ENCODE measurements at places on chromosomes 2 and 18.
A peak's percentile ranks its signal among the peaks of the same experiment; 100 is the strongest.

DNA sequence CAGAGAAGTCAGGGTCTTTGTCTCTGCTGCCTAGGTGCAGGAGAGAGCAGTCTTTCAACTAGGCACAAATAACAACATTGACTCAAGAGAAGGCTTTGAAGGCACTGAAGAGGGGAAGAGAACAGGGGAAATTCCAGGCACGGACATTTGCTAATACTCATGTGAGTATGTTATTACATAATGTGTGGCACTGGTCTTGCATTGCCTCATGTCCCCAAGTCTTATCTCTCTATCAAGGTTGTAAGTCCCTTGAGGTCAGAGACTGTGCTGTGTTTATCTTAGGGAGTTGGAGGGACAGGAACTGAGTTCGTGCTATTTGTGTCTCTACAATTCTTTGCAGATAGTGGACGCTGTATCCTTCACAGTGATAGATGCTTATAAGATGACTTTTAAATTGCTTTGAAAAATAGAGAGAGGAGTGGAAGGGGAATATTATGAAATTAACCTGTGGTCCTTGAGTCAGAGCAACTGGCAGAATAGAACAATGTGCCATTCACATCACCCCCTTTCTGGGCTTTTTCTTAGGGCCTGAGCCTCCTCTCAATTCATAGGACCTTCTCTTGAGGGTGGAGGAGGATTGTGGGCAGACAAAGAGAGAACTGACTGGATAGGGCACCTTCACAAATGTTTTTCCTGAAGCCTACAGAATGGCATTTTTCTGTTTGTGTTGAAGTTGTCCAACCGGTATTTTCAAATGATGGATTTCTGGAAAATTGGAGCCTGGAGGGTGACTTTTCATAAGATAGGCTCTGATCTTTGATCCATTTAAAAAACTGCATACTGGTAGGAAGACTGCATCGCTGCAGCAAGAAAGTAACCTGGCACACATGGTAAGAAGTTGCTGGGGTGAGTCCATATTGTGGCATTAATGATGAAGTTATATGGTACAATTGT lies 96.6 kb upstream of the CXCR4 start:
- DNase-seq, result no peak

DNA sequence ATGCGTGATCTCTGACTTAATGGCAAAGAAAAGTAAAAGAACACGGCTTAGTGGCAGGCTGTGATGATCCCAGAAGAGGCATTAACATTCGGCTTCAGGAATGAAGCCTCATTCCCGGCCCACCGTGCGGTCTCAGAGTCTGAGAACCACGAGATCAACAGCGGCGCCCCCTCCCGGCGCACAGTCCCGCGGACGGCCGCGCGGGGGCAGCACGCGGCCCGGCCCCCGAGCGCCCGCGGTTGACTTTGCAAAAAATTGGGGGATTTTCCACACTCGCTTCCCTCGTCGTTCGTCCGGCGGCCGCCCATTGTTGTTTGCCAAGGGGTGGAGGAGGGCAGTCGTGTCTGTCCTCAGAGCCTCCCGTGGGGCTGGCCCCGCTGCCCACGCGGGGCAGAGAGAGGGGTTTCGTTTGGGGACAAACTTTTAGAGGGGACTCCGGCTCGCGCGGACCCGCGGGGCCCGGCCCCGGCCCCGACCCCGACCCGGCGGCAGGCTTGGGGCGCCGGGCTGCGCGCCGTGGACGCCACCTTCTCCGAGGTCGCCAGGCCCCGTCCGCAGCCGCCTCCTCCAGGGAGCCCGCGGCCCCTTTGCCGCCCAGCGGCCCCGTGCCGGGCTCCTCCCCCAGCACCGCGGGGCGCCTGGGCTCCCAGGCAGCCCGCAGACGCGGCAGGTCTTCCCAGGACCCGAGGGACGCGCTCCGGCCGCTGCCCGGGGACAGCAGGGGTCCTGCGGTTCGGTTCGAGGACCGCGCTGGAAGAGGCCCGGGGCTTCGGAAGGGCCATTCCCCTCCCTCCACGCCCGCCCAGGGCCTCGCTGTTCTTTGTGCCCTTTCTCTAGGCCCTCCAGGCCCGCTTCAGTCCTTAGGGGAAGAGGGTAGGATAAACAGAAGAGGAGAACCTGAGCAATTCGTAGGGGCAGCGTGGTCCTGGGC lies 3.4 kb upstream of the HS6ST1 start:
- DNase-seq, result peak; percentile 94

DNA sequence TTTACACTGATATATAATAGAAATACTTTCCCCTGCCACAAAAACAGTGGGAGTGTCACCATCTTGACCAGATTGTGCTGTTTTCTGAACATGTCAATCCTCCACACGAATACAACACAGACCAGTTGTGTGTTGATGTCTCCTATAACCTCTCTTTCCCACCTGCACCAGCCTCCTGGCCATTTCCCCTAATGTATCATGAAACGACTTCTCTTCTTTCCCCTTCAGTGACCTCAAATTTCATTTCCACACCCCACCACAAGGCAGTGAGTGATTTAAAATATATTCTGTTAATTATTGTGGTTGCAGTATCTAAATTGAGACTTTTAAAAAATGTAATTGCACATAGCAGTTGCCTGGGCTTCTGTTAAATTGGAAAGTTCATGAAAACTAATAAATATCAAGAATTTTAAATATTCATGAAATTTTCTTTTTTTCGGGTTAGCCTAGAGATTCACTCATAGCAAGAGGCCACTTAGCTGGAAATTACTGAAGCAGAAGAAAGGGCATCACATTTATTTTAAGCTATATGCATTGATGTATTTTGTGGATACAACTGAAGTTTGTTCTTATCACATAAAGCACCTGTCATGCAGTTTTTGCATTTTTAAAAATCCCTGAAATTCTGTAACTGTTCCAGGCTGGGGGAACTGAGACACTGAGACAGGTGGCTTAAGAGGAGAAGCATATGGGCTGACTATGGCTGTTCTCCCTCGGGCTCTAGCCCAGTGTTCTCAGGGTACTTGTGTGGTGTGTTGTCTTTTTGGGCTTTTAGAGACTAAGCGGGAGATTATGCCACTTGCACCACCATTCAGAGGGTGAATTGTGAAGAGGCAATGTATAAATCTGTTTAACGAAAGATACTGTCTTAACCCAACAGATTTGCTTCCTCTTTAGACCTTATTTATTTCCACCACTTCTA lies 15.9 kb downstream of the FAM171B start:
- DNase-seq, result no peak

- DNase-seq, result no peak
Observed at GRCh38 chr2:86446060-86446459, 4.9 kb downstream of the KDM3A start.

DNA sequence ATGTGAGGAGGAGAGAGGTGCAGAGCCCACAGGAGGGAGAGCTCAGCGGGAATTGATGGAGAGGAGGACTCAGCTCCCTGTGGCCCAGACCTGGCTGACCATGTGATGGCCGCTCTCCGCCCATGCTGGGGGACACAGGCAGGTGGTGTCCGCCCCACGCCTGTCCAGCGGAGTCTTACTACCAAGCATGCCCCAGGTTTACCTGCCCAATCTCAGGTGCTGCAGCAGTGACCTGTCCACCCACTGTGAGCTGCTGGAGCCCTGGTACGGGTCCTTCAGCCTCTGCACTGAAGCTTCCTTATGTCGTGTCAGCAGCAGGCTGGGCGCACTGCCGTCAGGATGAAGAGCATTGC lies 170.8 kb downstream of the RTP5 start:
- no peak for DNase-seq

DNA sequence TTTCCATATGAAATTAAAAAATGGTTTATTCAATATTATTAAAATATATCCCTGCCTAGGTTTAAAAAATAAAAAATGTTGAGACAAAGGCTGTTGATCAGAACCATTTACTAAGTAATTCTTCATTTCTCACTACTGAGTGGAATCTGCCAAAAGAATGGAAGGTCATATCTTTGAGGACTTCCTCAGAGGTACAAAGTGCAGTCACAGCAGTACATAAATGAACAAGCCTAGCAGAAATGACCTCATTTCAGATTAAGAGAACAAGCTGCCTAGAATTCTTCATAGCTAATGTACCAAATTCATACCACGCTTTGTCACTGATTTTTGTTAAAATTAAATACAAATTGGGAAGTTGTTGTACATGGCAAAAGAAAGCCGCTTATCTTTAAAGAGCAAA lies 318.9 kb upstream of the TFPI start:
- no peak for DNase-seq

GRCh38 chr18:26700201-26700600 lies 151.8 kb upstream of the KCTD1 start:
- no peak for DNase-seq

DNA sequence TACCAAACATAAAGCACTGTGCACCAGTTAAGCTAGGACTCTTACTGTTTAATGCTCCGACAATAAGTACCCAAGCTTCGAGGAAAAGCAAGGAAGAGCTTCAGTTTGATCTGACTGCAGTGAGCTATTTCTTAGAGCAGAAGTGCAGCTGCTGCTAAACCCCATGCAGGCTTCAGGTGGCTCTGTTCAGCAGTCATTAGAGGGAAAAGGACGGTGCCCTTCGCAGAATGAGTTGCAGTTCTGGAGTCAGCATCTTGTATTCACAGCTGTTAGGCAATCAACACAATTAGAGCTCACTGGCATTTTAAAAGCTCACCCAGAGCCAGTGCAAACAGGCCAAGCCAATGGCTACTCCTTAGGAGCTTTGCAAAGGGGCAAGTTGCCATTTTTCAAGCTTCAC lies 1.5 kb upstream of the CERKL start:
- peak; percentile 50 for DNase-seq

DNA sequence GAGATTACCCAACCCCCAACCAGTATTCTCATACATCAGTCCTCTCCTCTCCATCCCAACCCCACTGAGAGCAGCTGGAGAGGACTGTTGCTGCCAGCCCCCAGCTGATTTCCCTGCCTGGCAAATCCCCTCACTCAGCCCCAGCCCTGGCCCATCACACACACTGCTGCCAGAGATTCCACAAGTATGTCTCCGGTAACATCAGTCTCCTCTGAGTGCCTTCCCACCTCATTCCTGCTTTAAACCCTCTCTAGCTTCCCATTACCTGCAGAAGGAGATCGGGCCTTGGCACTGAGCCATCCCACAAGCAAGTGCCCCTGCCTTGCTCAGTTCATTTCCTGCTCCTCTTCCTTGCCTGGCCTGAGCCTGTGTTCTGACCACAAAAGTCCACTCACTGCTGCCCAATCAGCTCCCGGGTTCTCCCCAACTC lies 50.6 kb upstream of the ZFP36L2 start:
- no peak for DNase-seq

DNA sequence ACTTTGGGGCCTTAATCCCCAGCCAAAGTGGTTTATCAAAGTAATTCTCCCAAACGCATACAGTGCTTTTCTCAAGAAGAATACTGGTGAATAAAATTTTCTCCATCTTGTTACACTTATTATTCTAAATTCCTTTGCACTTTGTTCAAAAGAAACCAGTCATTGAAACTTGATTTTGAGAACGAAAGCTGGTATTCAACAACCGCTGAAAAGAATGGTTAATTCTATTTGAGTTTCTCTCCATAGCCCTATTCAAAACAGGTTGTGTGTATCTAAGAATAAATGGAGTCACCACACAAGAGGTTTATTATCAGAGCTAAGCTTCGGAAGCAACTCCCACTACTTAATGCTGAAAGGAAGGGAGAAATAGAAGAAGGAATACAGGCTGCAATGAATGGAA lies 117.7 kb downstream of the C1D start:
- no peak for DNase-seq

DNA sequence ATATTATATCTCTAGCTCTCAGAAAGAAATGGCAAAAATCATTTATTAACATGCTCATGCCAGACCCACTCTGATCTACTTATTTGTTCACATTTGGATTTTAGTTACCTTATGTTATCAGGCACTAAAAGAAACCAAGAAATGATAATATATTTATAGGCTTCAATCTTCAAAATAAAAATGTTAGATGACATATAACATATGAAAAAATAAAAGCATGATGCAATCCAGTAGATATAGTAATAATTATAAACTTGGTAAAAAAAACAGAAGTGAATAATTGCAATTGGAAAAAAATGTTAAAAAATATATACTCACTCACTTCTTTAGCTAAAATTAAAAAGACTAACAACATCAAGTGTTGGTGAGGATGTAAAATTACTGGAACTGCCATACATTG lies 248.3 kb upstream of the VRK2 start:
- no peak for DNase-seq

GRCh38 chr2:42084231-42084671 lies 36.4 kb downstream of the PKDCC start:
- DNase-seq, result no peak

GRCh38 chr2:165448406-165448805 lies 21.1 kb upstream of the CSRNP3 start:
- no peak for DNase-seq

DNA sequence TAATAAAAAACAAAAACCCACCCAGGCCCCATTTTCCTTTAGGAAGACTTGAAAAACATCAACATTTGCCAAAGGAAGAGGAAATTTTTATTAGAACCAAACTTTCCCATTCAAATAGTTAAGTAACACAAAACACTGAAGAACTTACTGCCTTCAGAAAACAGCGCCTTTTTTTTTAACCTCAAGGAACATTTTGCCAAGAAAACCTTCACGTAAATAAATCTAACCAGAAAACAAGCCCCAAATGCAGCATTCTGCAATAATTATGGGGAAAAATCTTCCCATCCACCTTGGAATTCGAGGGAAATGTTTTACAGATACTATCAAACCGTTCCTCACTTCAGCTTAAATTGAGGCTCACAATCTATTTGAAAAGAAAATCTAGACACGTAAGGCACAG lies 56.4 kb downstream of the ACVR1 start:
- DNase-seq, result no peak

DNA sequence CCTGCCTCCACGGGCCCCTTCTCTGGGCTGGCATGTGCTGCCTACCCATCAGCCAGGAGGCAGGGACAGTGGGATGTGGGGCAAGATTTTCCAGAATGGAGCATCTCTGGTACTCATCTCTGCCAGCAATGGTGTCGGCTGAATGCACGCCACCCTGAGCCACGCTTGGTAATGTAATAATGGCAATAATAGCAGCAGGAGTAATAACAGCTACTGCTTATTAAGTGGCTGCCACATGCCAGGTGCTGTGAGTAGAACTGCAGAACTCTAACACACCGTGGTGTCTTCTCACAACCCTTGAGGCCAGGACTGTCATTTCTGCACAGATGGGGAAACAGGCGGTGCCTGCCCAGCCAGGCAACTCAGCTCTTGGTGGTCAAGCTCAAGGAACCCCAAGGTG lies 113.6 kb downstream of the CELF4 start:
- DNase-seq, result no peak

- peak; percentile 58 for DNase-seq
Observed at GRCh38 chr18:32343634-32344033, 127.0 kb downstream of the GAREM1 start.

DNA sequence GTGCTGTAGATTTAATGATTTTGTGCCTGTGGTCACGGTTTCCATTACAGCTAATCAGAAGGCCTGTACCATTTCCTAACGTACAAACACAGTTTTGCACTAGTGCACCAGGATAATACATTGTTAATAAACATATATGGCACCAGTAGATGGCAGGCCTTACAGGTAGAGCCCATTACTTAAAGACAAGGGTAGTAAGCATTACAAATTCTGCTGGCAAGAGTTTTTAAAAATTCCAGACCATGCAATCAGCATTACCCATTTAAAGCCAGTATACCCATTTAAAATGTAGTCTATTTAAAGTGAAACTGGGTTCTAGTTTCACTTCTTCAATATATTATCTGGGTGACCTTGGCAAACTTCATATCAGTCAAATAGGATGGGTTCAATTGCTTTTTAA lies 224.2 kb downstream of the NUP35 start:
- no peak for DNase-seq
